ENCODE measurements at places on chromosomes 6 and 20.

- DNase-seq, result no peak
Measured at GRCh38 chr6:36752886-36753506, 55.4 kb downstream of the RAB44 start.

DNA sequence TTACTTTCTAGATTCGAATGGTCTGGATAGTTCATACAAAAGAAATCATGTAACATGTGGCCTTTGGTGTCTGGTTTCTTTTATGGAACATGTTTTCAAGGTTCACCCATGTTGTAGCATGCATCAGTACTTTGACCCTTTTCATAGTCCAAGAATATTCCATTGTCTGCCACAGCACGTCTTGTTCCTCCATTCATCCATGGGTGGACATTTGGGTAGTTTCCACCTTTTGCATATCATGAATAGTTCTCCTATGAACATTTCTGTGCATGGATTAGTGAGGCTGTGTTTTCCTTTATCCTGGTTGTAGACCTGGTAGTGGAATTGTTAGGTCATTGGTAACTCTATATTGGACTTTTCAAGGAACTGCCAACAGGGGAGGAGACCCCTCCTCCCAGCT, 31.7 kb downstream of the GSTA3 start:
- DNase-seq, result no peak

- DNase-seq, result no peak
Measured at GRCh38 chr20:33812152-33812849, 1.2 kb downstream of the CHMP4B start.

GRCh38 chr6:40249935-40250334, 315.7 kb upstream of the MOCS1 start:
- no peak for DNase-seq

DNA sequence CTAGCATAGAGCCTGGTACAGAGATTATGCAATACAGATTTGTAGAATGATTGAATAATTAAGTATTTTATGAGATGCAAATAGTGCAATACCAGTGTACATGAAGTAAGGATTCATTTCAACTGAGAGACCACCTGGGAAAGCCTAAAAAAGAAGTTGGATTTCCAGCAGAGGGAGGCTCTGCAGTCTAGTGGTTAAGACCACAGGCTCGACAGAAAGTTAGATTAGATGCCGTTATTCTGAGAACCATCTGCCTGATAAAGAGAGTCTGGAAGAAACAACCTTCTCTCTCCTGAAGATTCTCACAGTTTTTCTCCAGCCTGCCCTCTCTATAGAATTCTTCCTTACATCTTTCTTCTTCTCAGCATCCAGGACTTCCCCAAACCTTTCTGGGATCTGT, 13.6 kb upstream of the TNFRSF21 start:
- no peak for DNase-seq

- no peak for DNase-seq
Measured at GRCh38 chr6:84074988-84075781, 41.6 kb downstream of the MRAP2 start.

- no peak for DNase-seq
Measured at GRCh38 chr6:27495386-27496135, 22.7 kb upstream of the ZNF184 start.

DNA sequence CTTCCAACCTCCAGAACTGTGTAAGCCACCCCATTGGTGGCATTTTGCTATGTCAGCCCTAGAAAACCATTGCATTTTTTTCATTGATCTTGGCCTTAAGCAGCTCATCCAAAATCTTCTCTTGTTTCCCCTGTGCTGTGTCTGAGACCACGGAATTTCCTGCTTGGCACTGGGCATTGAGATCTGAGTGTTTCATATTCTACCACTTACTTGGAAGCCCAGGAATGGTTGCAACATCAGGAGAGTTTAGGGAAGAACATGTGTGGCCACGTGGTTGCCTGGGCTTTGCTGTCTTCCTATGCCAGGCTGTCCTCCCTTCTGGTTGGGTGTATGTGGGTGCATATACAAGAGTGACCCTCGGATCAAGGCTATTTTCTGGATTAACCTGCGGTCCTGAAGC, 139.3 kb upstream of the PMEPA1 start:
- no peak for DNase-seq

GRCh38 chr6:142947714-142948480, 2.9 kb upstream of the HIVEP2 start:
- no peak for DNase-seq

- DNase-seq, result no peak
Measured at GRCh38 chr6:139275279-139276055, 16.3 kb downstream of the TXLNB start.

DNA sequence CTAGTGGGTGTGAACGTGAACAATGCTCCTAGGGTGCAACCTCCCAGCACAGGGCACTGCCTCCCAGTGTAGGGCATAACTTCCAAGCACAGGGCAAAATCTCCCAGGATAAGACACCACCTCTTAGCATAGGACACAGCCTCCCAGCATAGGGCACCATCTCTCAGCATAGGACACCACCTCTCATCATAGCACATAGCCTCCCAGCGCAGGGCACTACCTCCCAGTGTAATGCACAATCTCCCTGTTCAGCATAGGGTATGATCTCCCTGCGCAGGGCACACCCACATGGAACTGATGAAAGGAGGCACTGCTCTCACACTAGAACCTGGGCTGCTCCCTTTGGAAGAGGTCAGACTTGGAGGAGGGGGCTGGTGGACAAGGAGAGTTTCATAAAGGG, 21.3 kb upstream of the CST1 start:
- DNase-seq, result no peak

GRCh38 chr20:32195581-32195980, 12.0 kb downstream of the PLAGL2 start:
- no peak for DNase-seq

GRCh38 chr20:13397300-13397724, 176.2 kb downstream of the ISM1 start:
- no peak for DNase-seq

DNA sequence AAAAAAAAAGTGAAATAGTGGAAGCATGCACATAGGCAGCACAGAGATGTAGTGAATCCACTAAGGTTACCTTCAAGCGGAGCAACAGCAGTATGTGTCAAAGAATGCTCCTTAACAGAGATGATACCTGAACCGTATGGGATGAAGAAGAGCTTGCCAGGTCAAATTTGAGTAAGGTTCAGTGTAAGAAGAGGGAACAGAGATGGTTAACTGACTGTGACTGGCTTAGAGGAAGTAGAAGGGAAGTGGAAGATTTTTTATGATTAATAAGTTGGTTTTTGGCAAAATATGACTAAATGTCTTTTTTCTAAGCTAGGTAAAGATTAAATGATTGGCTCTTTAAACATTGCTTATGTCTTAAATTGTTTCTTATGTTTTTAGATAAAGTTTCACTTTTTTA, 52.6 kb upstream of the C20orf144 start:
- no peak for DNase-seq

GRCh38 chr6:167044696-167045095, 45.5 kb downstream of the CEP43 start:
- no peak for DNase-seq

DNA sequence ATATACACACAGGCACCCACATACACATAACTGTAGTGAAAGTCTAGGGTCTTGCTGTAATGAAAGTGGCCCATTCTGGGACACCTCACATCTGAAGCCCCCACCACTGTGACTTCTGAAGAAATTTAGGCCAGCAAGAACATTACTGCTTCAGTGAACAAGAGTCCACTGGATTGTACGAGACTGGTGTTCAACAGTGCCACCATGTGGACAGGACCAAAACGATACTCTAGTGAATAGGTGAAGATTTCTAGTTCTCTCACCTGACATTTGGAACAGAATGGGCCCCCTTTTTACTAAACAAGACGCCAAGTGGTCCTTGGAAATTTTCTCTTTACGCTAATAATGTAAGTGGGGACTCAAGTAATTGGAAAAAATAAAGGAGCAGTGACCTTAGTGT, 156.9 kb downstream of the MAFB start:
- no peak for DNase-seq

- no peak for DNase-seq
Measured at GRCh38 chr6:169172456-169172855, 81.2 kb downstream of the THBS2 start.

DNA sequence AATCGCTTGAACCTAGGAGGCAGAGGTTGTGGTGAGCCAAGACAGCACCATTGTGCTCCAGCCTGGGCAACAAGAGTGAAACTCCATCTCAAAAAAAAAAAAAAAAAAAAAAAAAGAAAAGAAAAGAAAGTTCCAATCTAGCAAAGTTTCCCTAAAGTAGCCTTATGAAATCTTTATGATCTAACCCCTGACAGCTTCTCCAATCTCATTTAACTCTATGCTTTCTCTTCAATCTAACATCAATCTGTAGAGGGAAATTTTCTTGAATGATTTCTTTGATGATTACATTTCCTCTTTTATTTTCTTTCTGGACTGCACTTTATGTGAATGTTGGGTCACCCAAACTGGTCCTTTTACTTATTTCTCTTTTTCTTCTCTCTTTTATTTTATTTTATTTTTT, 2.2 kb upstream of the SLC18B1 start:
- no peak for DNase-seq

- DNase-seq, result no peak
Measured at GRCh38 chr6:25297039-25297441, 17.9 kb downstream of the CARMIL1 start.

Measured in D721Med (cell line).